Daoy (cell line): ENCODE measurements at places on chromosomes 1 and 21. TPM values are rescaled to one million over a fixed set of nuclear protein-coding genes. Genes with fewer than 3 reads are reported as not detected.

TNFRSF4 gene
- not detected in 2 replicates for total RNA-seq

DNA sequence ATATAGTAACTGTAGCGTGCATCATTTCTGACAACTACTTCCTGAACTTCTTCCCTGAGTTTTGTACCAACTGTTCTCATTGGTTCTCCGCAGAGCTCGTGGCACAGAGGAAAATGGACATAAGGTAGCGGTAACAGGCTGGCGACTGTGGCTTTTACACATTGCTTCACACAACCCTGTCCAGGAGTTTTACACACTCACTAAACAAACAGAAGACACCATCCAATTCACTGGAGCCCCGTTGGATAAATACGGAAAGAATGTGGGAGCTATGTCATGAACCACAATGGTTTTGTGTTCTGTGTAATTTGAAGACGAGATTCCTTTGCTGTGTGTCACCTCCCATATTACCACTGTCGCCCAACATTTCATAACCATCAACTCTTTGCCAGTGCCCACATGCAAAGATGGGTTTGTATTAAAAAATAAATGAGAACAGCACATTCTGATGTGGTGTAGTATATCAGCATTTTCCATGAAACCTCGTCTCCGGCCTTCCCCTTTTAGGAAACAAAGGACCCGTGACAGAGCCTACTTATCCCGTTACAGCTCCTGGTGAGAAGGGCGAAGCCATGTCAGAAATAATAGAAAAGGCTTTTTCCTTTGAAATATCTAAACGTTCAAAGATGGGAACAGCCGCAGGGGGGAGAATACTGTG is 47.4 kb upstream of the ENAH start:
- peak; percentile 97 for DNase-seq

ETV3L gene
- total RNA-seq: not detected in 2 replicates

DNA sequence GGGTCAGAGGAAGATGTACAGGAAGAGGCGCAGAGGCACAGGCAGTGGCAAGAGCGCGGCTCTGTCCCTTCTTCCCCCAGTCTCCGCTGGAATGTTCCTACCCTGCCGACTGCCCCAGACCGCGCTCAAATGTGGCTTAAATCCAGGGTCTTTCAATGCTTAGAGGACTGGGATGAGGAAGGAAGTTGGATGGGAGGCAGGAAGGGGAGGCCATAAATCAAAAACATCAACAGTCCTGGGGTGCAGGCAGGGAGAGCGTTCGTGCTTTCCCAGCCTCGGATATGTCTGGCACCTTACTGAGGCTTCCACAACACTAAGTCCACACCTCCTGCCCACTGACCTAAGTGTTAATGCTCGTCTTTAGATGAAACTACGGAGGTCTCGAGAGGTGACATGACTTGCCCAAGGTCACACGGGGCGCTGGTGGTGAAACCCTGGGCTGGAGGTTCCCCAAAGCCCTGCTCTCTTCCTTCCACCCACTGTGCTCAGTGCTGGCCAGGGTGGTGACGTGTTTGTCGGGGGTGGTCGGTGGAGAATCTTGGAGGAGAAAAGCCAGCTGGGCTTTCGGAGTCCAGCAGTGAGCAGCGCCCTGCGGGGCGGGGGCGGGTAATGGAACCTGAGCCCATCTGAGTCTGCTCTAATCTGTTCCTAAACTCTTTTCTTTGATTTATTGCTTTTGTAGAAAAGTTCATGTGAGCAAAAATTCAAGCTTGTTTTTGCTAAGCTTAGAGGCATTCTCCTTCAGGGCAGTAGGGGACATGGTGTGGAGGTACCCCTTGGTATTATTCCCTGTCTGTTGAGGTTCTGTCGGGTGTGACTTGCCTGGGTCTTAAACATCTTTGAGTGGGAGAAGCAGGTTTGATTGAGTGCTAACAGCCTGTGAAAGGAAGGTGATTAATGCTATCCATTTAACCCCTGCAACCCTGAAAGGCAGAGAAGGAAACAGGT is 708 bp downstream of the CDA start:
- peak; percentile 49 for DNase-seq

- no peak for DNase-seq
These were observed 27.8 kb upstream of the LRRC3 start for GRCh38 chr21:44427241-44428120.

IQCC gene
- total RNA-seq: 3.0 and 3.8 TPM in 2 replicates

VANGL2 gene
- 1.9 and 2.0 TPM in 2 replicates for total RNA-seq

INAVA gene
- total RNA-seq: 7.3 and 7.5 TPM in 2 replicates

- DNase-seq: peak; percentile 88
These were observed 14.1 kb upstream of the NUAK2 start for GRCh38 chr1:205335692-205336091.

- DNase-seq: no peak
These were observed 59.4 kb downstream of the EPB41 start for GRCh38 chr1:28973596-28974421.

TEKT2 gene
- not detected in 2 replicates for total RNA-seq

SERTAD4 gene
- total RNA-seq: 4.4 and 5.1 TPM in 2 replicates
